ENCODE measurements at places on chromosomes 4 and X.
A peak's percentile ranks its signal among the peaks of the same experiment; 100 is the strongest.

DNA sequence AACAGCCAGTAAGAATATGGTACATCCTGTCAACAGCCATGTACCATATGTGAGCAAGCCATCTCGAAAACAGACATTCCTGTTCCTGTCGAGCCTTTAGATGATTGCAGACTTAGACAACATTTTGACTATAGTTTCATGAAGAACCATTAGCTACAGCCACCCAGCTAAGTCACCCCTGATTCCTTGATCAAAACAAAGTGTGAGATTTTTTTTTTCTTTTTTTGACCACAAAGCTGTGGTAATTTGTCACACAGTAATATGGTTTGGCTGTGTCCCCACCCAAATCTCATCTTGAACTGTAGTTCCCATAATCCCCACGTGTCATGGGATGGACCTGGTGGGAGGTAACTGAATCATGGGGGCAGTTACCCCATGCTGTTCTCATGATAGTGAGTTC, 15.2 kb upstream of the HADH start:
- ATAC-seq, result no peak

DNA sequence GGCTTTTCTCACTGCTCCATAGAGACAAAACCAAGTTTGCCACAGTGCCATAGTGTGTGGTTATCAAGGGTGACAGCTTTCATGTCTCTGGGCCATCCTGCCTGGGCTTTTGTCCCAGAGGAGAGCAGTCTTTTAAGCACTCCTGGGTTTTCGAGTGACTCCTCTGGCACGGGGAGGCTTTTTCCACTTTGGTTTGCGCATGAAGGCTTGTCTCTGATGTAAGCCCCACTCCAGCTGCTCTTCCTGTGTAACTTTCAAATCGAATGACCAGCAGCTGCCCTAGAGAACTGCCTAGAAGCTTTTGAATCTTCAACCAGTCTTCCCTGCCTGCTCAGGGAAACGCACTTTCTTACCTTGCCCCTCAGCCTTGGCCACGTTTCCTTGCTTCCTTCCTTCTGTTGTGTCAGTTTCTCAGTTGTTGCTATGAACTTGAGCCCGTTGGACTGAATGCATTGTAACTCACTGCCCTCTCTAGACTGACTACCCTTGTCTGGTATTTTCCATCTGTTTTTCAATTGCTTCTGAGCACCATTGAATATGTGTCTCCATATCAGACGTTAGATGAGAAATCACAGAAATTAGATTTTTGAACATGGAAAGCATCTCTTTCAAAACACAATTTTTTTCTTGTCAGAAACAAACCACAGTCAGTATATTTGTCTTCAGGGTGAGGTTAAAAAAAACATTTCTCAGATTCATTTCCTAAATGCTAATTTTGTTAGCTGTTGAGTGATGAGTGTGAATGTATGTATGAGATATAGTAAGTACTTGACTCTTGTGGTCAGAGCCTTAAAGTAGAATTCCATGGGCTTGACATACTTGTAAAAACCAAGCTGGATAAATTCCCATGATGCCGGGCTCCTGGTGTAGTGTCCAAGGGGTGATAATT, 45.3 kb downstream of the SLC9A6 start:
- ATAC-seq, result peak; percentile 84

DNA sequence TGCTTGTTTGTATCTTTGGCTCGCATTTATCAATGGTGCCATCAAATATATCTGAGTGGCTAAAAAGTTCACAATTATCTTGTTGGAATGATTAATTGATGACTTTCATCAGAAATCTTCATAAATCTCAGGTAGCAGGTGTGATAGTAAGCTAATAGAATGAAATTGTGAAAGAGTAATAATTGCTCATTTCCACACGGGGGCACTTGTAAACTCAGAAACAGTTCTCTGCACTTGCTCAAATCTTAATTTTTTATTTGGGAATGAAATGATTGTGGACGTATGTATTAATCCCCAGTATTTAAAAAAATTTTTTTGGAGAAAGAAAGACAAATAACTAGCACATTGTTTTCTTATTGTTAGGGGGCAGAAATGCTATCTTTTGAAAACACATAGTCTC, 132.8 kb downstream of the DTHD1 start:
- ATAC-seq, result no peak

GRCh38 chr4:137661693-137662092, 129.4 kb upstream of the PCDH18 start:
- ATAC-seq, result no peak

DNA sequence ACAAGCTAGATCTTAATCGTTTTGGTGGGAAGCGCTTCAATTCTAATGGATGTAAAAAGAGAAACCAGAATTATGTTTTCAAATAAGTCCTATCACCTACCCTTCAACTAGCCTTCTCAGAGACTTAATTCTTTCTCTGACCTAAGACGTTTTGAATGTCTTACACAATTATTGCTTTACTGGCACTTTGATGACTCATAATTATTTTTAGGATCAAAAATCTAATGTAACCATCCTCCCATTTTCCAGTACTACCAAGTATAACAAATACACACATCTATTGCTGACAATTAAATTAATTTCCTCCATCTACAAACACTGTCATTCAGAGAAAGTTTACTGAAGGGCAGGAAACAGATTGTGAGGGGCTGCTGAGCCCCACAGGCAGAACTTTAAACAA, 108.6 kb downstream of the PPP3CA start:
- ATAC-seq, result peak; percentile 53

- ATAC-seq, result peak; percentile 62
Observed at GRCh38 chrX:4825550-4825949, 1112.1 kb upstream of the PRKX start.

DNA sequence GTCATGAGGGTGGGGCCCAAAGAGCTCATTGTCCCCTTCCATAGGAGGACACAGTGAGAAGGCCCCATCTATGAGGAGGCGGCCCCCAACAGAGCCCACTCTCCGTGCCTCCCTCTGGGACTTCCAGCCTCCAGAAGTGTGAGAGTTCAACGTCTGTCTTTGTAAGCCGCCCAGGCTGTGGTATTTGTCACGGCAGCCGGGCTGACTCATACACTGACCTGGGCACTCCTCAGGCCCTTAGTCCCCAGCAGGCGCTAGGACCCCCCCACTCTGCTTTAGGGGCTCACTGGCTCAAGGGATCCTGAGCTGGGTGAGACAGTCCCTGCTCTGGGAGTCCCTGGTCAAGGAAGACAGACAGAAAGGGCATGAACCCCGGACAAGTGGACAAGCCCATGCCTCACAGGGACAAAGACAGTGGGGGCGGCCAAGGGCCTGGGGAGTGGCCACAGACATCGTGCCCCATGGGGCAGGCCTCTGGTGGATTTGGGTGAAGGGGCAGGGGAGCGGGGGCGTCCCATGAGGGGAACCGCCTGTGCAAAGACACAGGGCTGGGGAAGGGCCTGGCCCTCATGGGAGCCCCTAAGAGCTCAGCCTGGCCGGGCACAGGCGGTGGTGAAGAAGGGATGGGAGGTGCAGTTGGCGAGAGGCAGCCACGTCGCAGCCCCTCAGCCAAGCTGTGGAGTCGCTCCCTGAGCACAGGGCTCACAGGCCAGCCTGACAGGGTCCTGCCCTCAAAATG, 21.5 kb downstream of the ABLIM2 start:
- no peak for ATAC-seq

DNA sequence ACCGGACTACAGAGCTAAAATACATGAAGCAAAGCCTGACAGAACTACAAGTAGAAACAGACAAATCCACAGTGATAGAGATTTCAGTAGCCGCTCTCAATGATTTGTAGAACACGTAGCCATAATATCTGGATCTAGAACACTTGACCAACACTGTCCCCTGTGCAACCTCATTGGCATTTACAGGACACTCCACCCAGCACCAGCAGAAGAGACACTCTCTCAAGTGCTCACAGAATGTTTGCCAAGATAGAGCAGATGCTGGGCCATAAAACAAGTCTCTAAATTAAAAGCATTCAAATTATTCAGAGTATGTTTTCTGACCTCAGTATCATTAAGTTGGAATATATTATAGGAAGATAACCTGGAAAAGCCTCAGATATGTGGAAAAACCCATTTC, 21.7 kb downstream of the HTT start:
- ATAC-seq, result no peak

GRCh38 chrX:150525061-150525919, 43.1 kb upstream of the MTM1 start:
- ATAC-seq, result no peak

- ATAC-seq, result no peak
Observed at GRCh38 chr4:174340714-174341113, 57.0 kb downstream of the CEP44 start.

- ATAC-seq, result no peak
Observed at GRCh38 chr4:9811806-9812205, 30.4 kb downstream of the DRD5 start.

DNA sequence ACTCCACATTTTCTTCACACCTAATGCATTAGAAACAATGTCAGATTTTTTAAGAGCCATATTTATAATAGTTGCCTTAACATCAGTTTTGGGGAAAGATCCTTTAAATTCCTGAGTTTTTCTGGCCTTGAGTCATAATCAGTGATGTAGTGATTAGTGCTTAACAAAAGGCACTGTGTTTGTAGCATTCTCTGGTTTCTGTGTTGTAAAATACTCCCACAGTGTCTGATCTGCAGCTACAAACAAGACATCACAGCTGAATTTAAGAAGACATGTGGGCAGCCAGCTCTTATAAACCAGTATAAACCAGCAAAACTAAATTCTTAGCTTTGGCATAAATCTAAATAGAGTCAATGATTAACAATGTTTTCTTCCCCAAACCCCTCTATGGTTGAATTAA, 233.8 kb downstream of the FSTL5 start:
- no peak for ATAC-seq
